Thoracic aorta (tissue), 2 donors: ENCODE measurements at places on chromosomes 6 and 20. TPM values are rescaled to one million over a fixed set of nuclear protein-coding genes. Genes with fewer than 3 reads are reported as not detected.

The ECHDC1 gene
- total RNA-seq = 29.9 TPM

The GRIK2 gene
- total RNA-seq = 0.92 TPM

- DNase-seq = no peak
Measured at GRCh38 chr6:43746071-43746470, 23.9 kb upstream of the VEGFA start.

DNA sequence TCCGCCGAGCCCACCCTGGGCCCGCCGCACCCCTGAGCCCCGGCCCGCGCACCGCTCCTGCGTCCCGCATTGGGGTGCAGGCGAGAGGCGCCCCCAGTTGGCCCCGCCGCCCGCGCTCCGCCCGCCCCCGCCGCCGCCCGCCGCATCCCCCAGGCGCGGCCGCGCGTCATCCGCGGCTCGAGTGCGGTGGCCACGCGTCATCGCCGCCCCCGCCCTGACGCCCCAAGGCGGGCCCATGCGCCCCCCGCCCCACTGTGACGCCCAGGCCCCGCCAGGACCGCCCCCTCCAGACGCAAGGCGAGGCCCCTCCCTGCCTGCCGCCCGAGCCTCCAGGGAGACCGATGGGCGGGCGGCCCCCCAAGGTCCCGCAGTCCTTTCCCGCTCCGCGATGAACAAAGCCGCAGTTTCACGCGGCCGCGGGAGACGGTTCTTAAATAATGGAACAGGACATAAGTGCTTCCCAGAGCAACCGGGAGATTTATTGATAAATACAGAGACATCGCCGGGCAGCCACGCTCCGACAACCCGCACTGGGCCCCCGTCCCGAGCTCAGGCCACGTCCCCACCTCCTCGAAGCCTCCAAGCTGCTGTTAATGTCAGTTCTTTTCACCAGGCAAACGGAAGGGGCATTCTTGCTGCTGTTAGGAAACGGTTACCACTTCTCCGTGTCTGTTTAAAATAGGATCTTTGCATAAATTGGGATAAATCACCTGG lies at the start of gene ANKRD60:
TSS of gene ANKRD60 (minus strand) at position 170 of the 714 bp plus-strand sequence. CDS start at position 170, 0 bp downstream.
- DNase-seq = no peak

DNA sequence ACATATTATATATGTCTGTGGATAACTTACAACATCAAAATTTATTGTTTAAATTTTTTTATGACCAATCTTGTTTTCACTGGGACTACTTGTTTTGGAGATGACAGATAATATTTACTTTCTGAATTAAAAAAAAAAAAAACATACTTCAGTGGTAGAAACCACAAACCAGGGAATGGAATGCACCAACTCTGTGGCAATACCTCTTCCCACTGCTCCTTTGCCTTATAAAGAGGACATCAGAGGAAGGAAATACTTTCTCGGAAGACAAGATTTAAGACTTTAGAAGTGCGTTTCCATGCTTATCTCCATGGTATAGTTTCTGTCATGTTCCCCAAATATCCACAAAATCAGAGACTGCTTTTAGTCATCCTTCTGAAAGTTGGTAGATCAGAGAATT lies 1241.1 kb upstream of the EYS start:
- no peak for DNase-seq

- DNase-seq = no peak
Measured at GRCh38 chr20:37627060-37627766, 66.6 kb upstream of the CTNNBL1 start.

DNA sequence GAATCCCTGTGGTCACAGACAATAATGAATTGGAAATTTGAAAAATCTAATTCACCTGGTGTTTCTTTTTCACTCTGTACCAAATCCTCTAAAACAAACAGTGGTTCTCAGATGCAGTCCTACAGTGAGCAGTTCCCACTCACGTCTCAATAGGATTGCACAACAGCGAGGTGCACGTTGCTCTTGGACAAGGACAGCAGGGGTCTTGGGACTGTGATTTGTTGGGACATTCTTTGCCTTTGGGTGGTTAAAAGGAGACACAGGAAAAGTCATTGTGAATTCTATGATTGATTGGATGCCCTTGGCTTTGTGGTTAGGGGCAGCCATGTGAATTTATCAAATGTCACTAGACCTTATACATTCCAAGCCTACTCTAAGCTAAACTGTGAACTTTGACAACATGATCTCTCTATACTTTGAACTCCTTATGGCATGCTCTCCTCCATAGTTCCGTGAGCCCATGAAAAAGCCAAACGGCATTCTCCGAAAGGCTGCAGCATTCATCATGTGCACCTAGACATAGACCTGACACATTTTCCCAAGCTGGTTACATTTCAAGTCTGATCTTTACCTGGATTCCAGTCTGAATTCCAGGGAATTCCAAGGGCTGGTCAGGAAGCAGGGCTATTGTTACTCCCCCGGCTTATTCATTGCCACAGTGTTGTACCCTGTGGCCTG lies 647 bp downstream of the UNC93A start:
- no peak for DNase-seq

The OVOL2 gene
- total RNA-seq = 0.71 TPM

GRCh38 chr20:54084727-54085388 lies 14.5 kb upstream of the BCAS1 start:
- no peak for DNase-seq

DNA sequence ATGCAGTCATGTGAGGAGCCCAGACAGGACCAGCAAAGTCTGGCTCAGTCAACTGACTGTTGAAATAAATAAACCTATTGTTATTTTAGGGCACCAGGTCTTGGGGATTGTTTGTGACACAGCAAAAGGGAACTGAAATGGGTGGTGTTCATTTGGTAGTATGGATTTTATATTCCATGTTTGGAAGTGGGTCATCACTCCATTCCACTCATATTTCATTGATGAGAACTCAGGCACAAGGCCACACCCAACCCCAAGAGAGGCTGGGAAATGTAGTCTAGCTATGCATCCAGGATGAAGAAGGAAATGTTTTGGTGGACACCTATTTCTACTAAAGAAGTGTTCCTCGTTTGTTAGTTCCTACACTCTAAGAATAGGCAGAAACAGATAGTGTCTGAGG lies 64.9 kb upstream of the BTBD3 start:
- no peak for DNase-seq

GRCh38 chr6:31426395-31427354 lies 23.3 kb downstream of the MICA start:
- no peak for DNase-seq
